ENCODE measurements at places on chromosomes 2 and 18.

DNA sequence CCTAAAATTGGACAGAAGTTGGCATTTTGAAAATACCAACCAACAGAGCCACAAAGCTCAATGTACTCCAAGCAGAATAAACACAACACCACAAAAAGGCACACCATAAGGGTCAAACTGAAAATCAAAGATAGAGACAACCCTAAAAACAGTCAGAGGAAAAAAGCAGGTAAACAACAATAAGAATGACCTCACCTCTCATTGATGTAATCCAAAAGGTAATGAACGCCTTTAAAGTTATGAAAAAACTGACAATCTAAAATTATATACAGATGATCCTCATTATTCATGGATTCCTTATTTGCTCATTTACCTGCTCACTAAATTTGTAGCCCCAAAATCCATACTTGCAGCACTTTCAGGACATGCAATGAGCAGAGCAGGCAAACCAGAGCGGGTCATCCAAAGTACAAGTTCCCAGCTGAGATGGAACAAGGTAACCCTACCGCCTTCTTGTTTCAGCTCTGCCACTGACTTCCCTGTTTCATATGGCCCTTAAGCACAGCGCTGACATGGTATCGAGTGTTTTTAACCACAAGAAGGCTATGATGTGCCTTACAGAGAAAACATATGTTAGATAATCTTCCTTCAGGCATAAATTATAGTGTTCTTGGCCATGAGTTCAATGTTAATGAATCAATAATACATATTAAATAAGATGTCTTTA lies 17.0 kb downstream of the RTN4 start:
- DNase-seq, result no peak

DNA sequence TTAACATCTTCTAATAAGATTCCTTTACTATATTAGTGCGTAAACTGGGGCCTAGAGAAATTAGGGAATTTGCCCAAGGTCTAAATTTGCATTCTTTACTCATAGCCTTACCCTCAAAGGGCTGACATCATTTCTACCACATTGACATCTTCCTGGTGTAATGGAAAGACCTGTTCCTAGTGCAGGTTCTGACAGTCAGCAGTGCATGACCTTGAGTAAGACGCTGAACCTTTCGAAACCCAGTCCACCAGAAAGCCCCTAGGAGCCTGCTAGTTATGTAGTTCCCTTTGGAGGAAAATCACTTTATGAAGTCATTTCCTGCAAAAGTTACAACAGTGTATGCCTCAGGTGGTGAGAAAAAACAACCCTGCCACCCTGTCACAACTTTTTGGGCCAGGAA lies 388.3 kb downstream of the TNS1 start:
- DNase-seq, result no peak

DNA sequence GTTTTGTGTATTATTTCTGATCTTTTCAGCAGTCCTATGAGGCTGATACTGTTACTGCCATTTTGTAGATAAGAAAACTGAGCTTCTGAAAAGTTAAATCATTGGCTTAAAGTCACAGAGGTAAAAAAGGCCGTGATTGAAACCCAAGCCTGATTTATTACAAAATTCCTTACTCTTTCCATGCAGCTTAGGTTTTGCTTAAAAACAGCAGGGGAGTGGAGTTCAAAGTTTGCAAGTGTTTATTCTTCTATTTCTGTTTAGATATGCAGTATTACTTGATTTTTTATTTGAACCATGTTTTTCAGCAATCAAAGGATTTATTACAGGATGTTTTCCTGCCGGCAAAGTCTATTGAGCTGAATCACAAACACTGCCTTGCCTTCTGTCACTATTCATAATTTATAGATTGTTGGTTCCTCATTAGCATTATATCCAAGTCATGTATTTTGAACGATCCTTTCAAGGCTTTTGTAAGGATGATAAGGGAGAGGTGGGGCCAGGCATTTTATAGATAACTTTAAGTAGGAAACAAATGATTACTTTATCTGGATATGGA lies 31.9 kb upstream of the MSTN start:
- DNase-seq, result no peak

- no peak for DNase-seq
Observed at GRCh38 chr2:134630504-134631159, 88.2 kb downstream of the TMEM163 start.

GRCh38 chr18:45408218-45408617 lies 207.1 kb upstream of the SLC14A2 start:
- DNase-seq, result no peak

DNA sequence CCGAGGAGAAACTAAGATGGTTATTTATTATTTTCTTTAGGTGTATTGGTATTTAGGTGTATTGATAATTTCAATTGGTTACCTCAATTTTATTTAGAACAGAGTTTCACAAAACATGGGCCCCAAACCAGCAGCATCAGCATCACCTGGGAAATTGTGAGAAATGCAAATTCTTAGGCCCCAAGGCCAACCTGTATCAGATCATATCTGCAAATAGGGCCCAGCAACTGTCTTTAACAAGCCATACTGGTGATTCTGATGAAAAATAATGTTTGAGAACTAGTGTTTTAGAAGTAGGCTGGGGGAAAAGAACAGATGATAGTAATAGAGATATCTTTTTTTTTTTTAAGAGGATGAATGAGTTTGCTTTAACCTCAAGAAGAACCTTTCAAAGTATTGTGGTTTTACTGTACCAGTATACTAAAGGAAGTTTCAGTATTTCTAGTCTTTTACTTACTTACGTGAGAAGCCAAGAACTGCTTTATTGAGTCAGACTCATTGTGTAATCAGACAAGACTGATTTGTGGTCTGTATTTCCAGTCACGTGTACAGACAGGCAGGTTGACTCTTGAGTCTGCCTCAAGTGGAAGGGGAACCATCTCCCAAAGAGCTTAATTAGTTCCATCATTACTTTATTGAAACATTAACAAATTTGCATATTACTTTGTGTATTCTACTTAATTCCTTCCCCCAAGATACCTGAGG lies 60.4 kb upstream of the GAREM1 start:
- no peak for DNase-seq

- no peak for DNase-seq
Observed at GRCh38 chr2:18106841-18107240, 228.4 kb downstream of the KCNS3 start.

- DNase-seq, result no peak
Observed at GRCh38 chr2:85158559-85159273, 25.5 kb downstream of the TCF7L1 start.

GRCh38 chr2:26687801-26688200 lies 4.7 kb upstream of the KCNK3 start:
- no peak for DNase-seq

- DNase-seq, result no peak
Observed at GRCh38 chr2:205640716-205641115, 41.6 kb upstream of the NRP2 start.

DNA sequence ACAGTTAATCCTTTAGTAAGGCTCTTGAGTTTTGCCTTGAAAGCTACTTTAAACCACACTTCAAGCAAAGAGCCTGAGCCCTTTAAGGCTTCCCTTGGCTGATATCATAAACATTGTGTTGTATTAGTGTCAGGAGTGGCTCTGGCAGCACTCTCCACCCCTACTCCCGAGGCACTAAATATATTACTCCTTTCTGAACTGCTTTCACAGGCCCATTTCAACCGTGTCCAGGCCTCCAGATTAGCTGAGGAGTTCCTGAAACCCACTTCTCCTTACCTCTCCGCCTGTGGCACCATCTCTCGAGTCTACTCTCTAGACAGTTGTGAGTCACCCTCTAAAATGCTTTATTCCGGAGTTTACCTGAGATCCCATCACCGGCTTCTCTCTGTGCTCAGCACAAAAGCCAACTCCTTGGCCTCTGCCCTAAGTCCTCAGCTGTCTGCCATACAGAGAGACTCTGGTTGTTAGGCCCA lies 14.4 kb upstream of the STON1 start:
- DNase-seq, result no peak

DNA sequence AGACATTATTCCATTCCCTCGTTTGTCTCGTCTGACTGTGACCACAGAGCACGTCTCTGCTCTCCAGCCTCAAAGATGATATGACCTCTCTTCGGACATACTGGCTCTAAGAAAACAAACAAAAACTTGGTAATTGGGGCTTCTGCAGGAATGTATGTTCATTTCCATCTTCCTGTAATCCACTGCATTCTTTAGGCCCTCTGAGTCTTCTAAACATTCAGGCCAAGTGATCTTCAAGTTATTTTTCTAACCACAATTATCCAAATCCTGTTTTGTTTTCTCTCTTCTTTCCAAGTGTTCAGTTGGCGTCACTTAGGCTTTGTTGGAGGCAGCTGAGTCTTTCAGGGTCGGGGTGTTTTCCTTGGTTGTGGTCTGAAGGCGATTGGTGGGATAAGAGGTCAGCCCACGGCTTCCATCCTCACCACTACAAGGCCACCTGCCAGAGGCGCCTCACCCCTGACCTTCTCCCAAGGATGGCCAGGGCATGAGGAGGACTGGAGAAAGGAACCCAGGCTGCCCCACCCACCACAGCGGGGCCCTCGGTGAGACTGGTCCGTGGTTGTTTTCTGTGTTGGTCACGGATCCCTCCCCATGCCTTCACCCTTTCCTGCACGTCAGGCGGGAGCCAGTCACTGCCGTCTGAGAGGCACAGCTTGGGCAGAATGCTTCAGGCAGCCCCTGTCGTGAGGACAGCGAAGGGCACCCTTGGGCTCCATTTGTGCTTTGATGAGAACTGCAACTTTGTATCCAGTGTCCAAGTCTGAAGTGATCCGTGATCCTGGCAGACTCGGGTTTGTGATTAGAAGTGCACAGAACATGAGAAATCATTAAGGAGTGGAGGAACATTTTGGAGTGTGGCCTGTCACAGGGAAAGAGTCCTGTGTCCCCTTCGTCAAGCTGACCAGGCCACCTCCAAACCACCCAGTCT lies 88.6 kb upstream of the FHL2 start:
- DNase-seq, result no peak

- no peak for DNase-seq
Observed at GRCh38 chr2:201174687-201175086, 8.3 kb upstream of the CASP10 start.

DNA sequence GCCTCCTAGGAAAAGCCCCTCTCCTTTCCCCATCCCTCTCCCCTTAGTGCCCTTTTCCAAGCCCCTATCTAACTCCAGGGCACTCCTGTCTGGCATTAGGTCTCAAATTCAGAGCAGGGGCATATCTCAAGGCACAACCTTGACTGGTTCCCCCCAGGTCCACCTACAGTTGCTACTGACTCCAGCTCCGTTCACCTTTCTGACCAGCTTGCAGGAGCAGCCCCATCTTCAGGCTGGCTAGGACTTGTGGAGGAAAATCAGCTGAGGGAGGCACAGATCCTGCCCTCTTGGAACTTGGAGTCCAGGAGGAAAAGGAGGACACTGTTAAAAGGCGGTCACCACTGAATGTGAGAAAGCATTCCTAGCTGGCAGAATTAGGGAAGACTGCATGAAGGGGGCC lies 152.4 kb downstream of the ZFP36L2 start:
- no peak for DNase-seq

DNA sequence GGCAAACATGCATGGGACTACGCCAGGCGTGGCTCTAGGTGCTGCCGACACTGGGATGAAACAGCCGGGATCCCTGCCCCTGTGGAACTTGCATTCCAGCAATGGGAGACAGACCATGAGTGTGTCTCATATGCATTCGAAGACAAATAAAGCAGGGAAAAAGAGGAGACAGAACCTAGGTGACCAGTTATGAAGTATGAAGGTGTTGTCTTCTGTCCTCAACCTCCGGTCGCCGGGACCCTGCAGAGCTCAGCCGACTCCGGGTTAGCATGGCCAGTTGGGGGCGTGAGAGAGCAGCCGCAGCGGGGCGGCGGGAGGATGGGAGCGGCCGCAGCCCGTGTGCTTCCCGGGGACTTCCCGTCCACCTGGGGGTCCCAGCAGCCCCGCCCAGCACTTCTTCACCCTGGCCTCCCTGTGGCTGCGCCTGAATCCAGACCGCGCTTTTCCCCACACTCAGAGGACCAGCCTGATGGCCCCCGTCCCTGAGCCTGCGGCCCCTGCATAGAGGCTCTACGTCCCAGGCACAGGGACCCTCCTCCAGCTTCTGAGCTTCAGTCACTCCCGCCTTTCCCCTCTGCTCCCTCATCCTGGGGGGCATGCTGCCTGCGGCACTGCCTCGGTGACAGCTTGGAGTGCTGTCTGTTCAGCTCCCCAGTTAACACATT lies 11.4 kb downstream of the ID2 start:
- DNase-seq, result peak; percentile 28

- no peak for DNase-seq
Observed at GRCh38 chr2:240174496-240174895, 34.0 kb upstream of the OTOS start.

DNA sequence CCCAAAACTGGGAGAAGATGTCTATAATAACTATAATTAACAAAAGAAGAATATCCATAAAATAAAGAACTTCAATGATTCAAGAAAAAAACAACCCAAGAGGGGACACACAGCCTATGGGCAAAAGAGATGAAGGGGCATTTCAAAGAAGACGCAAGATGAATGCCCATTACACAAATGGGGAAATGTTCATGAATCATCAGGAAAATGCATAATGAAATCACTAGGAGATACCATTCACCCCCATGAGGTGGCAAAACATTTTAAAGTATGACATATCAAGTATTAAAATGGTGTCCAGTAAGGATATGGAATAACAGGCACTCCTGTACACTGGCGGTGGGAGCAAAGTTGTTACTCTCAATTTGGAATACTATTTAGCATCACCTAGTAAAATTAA lies 183.3 kb downstream of the TXNL1 start:
- DNase-seq, result no peak

- DNase-seq, result no peak
Observed at GRCh38 chr2:186307871-186308270, 178.2 kb upstream of the ZC3H15 start.

DNA sequence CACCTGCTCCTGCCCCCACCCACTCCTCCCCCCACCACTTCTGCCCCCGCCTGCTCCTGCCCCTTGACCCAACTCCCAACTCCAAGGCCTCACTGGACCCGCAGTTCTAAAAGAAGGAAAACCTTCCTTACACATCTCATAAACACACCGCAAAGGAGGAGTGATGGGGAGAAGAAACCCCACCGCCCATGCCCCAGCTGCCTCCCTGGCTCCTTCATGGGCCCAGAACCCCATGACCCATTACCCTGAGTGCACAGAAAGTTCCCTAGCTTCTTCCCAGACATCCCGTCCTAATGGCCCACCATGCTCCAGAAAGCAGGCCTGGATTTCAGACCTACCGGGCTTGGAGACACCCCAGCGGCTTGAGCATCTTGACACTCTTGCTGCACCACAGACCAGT lies 17.8 kb upstream of the CNDP2 start:
- no peak for DNase-seq

DNA sequence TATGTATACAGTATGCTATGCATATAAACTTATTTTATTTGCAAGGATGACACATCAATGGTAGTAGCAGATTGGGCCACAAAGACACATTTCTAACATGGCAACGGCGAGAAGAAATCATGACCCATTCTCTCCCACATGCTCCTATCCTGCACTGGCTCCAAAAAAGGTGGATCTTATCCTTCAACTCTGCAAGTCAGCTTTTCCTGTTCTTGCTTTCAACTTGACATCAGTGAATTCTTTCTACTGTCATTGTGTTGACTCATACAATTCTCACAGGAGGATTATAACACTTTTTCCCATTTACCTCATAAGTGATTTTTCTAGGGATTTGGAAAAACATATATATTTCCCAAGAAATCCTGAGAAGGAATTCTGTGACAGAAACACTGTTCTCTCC lies 53.1 kb downstream of the ACVR1 start:
- DNase-seq, result no peak
